Substantia nigra (tissue), 51 donors: ENCODE measurements at places on chromosomes 16 and 17.

GRCh38 chr16:25092441-25092840 is 19.1 kb upstream of the LCMT1 start:
- DNase-seq, result no peak

- DNase-seq, result no peak
Measured at GRCh38 chr17:82334204-82334621, 647 bp upstream of the SECTM1 start.

- DNase-seq, result no peak
Measured at GRCh38 chr17:27572665-27573064, 58.3 kb upstream of the LGALS9 start.

GRCh38 chr17:66126231-66126630 is 65.7 kb downstream of the CEP112 start:
- DNase-seq, result no peak

DNA sequence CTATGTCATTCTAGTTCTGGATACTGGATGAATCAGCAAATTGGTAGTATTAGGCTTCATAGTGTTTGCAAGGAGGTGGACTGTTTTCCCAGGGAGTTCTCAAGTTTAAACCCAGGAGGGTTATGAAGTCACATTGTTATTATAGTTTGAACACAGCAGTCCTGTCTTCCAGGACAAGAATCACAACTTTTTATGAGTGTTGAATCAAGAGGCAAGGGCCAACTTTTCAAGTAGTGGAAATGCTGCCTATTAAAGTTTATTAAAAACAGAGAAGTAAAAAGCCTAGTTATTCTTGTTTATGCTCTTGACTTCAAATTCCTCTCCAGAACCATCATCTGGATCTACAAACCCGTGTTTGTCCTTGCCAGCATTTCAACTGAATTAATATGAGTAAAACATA is 86.3 kb upstream of the GOT2 start:
- DNase-seq, result no peak

GRCh38 chr16:50999181-50999580 is 151.9 kb downstream of the SALL1 start:
- no peak for DNase-seq

DNA sequence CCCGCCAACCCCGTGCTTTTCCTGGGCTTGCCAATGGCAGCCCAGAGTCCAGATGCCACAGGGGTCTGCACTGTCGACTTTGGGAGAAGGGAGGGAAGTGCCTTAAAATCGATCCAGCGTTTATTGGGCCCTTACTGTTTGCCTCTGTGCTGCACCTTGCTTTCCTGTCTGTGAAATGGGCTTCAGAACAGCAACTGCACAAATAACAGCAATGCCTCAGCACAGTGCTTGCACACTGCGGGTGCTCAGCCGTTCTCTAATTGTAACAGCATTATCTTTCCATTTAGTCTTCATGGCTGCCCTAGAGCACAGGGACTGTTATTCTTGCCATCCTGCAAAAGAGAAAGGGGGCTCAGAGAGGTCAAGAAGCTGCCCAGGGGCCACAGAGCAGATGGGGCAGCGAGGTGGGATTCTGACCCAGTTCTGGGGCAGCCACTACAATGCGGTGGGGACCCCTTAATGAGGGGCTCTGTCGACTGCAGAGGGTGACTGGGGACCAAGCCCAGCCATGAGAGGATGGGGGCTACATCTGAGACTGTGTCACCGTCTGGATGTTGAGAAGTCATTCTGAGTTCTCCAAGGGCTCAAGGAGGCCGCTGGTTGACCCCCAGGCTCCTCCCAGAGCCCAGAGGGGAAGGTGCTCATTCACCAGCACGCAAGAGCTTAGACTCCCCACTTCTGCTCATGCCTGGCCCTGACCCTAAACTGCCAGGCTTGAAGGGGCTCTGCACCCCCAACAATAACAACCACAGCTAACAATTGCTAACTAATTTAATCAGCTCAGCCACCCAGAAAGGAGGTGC is 9.4 kb upstream of the FOXF1 start:
- DNase-seq, result no peak

DNA sequence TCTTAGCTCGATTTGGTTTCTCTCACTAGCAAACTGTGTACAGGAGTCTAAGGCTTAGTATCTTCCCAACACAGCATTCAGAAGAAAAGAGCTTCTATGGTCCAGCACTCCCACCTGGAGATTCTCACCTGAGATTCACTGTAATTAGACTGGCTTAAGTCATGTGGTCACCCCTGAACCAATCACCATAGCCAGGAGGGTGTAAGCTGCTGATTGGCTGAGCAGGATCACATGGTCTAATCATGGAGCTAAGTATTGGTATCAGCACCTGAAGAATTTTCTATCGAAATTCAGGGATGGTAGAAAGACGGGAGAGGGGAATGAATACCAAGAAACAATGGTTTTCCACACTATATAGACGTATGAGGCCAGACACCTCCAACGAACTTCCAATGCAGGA is 359.8 kb upstream of the ERCC4 start:
- no peak for DNase-seq

- no peak for DNase-seq
Measured at GRCh38 chr17:279776-280175, 72.8 kb downstream of the RPH3AL start.

GRCh38 chr17:42904110-42904469 is 3.5 kb downstream of the G6PC1 start:
- DNase-seq, result no peak

GRCh38 chr16:70753694-70754325 is 47.1 kb downstream of the VAC14 start:
- no peak for DNase-seq

DNA sequence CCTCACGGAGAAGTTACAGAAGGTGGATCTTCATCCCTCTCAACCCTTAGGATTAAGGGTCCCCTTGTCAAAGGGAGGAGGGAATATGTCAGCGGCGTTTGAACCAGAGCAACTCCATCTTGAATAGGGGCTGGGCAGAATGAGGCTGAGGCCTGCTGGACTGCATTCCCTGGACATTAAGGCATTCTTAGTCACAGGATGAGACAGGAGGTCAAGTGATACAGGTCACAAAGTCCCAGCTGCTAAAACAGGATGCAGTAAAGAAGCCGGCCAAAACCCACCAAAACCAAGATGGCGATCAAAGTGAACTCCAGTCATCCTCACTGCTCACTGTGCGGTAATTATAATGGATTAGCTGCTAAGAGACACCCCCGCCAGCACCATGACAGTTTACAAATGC is 36.7 kb downstream of the RBFOX3 start:
- no peak for DNase-seq

GRCh38 chr17:54985476-54985875 is 16.9 kb downstream of the STXBP4 start:
- DNase-seq, result no peak

DNA sequence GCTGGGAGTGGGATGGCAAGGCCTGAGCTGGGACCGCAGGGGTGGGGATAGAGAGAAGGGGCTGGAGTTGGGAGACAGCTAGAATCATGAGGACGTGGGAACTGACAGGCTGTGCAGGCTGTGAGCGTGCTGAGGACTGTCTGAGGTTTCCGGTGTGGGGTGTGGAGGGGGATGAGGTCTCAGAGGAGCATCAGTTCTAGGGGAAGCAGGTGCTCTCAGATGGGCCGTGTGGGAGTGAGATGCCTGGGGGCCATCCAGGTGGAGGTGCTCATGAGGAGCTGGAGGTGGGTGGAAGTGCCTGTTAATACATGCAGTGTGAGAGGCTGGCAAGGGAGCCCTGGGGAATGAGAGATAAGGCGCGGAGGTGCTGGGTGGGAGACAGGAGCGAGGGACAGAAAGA is 27.2 kb downstream of the HASPIN start:
- DNase-seq, result no peak

DNA sequence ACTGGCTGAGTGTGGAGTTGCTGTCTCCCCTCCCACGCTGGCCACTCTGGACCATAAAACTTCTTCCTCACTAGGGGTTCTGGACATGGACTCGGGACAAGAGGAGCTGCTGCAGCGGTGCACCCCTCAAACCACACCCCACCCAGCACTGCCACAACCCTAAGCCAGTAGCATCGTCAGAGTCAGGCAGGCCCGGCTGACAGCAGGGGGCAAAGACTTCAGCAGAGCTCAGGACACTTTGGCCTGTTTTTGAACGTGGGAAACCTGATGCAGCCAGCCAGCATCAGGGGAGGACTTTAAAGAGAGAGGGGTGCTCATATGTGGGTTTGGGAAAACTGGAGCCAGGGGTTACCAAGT is 9.6 kb downstream of the MEOX1 start:
- DNase-seq, result no peak

DNA sequence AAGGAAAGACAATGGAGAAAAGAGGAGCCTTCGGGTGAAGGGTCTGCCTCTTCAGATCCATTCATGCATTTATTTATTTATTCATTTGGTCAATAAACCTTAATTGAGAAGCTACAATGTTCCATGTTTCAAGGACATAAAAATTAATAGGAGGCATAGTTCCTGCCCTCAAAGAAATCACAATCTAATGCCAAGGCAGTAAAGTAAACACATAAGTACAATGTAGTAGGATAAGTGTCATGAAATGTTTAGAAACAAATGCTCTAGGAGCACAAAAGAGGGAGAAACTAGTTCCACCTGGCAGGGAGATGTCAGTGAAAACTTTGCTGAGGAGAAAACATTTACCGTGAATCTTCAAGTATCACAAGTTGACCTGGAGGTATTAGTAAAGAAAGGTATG is 103.5 kb upstream of the NOG start:
- no peak for DNase-seq

GRCh38 chr17:58918072-58918471 is 162.4 kb downstream of the PPM1E start:
- no peak for DNase-seq

- no peak for DNase-seq
Measured at GRCh38 chr17:64091116-64091515, 38.8 kb downstream of the ERN1 start.

DNA sequence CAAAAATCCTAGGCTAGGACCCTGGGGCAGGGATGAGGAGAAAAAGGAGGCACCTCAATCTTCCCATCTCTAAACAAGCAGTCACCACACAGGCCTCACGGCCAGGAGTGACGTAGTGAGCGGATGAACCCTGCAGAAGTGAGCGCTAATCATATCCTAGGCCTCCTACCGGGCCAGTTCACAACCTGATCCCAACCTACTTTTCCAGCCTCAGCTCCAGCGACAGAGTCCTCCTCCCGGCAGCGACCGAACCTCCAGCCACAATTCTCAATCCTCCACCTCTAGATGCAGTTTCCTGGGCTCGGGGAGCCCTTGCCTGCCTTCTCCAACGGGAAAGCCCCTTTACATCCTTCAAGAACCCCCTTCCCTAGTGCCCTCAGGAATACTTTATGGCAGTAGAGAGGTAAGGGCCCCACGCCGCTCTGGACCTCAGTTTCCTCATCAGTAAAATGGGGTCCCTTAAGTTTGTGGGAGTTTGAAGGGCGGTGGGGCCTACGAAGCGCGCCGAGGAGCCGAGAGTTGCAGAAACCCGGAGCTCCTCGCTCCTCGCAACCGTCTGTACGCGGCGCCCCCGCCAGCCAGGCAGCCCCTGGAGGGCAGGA is 1.4 kb downstream of the ZNF668 start:
- DNase-seq, result no peak

GRCh38 chr16:80606221-80606766 is 65.5 kb downstream of the DYNLRB2 start:
- DNase-seq, result no peak

- DNase-seq, result no peak
Measured at GRCh38 chr17:49829026-49829425, 18.8 kb downstream of the TAC4 start.
